LHCN-M2 (cell line): ENCODE measurements at places on chromosomes 13 and 19. TPM values are rescaled to one million over a fixed set of nuclear protein-coding genes. Genes with fewer than 3 reads are reported as not detected.

The ZNF492 gene
- not detected in 2 replicates for total RNA-seq

The SIGLEC8 gene
- total RNA-seq: not detected in 2 replicates

The CCL25 gene
- total RNA-seq: not detected in 2 replicates

The PSG11 gene
- not detected in 2 replicates for total RNA-seq

The DMKN gene
- 0.29 and 1.1 TPM in 2 replicates for total RNA-seq

The CNMD gene
- not detected in 2 replicates for total RNA-seq

The TMEM86B gene
- total RNA-seq: 0.98 and 1.5 TPM in 2 replicates

The SKA3 gene
- 30.0 and 40.0 TPM in 2 replicates for total RNA-seq

The CCNE1 gene
- total RNA-seq: 17.1 and 19.4 TPM in 2 replicates

The IRGC gene
- not detected in 2 replicates for total RNA-seq

The SUPT20H gene
- total RNA-seq: 47.6 and 53.1 TPM in 2 replicates

The TNFSF9 gene
- 1.3 and 1.7 TPM in 2 replicates for total RNA-seq

The C1QTNF9B gene
- not detected in 2 replicates for total RNA-seq

The KLF5 gene
- total RNA-seq: 9.7 and 18.6 TPM in 2 replicates

The ATP4A gene
- not detected in 2 replicates for total RNA-seq

The KIR3DL2 gene
- total RNA-seq: not detected in 2 replicates

The PAN3 gene
- 10.6 and 13.0 TPM in 2 replicates for total RNA-seq

The LRRC8E gene
- total RNA-seq: 1.6 and 1.9 TPM in 2 replicates

The PSG6 gene
- total RNA-seq: not detected in 2 replicates

The TPGS1 gene
- total RNA-seq: 84.8 and 85.9 TPM in 2 replicates

The ZGLP1 gene
- total RNA-seq: 1.9 and 3.4 TPM in 2 replicates

The FOXO1 gene
- total RNA-seq: 4.6 and 6.2 TPM in 2 replicates

The MRPL4 gene
- 98.5 and 101 TPM in 2 replicates for total RNA-seq

The LILRB4 gene
- not detected in 2 replicates for total RNA-seq

The TFDP1 gene
- total RNA-seq: 141 and 146 TPM in 2 replicates

The TEX29 gene
- not detected in 2 replicates for total RNA-seq

The TYROBP gene
- total RNA-seq: not detected in 2 replicates

The MUC16 gene
- total RNA-seq: not detected in 2 replicates

The ZNF552 gene
- 2.2 and 3.5 TPM in 2 replicates for total RNA-seq

The SLC46A3 gene
- 7.9 and 8.9 TPM in 2 replicates for total RNA-seq

The ONECUT3 gene
- 0.06 TPM in 1 of 2 replicates, not detected in the other for total RNA-seq

The FFAR1 gene
- not detected in 2 replicates for total RNA-seq

The MRI1 gene
- total RNA-seq: 38.7 and 50.3 TPM in 2 replicates

The ZNF573 gene
- 6.9 and 7.5 TPM in 2 replicates for total RNA-seq

The ZNF208 gene
- total RNA-seq: 1.5 TPM in 1 of 2 replicates, not detected in the other

The DDA1 gene
- total RNA-seq: 55.9 and 76.2 TPM in 2 replicates

The ALKBH7 gene
- total RNA-seq: 25.4 and 35.0 TPM in 2 replicates

The CLEC4M gene
- not detected in 2 replicates for total RNA-seq

The ZNF180 gene
- 13.9 and 15.7 TPM in 2 replicates for total RNA-seq

The SIGLEC11 gene
- total RNA-seq: not detected in 2 replicates

The PTH2 gene
- total RNA-seq: not detected in 2 replicates

The ZNF177 gene
- total RNA-seq: 1.3 and 2.2 TPM in 2 replicates

The CEACAM16 gene
- total RNA-seq: not detected in 2 replicates

The RASIP1 gene
- total RNA-seq: 0.11 and 0.26 TPM in 2 replicates

The ZNF154 gene
- total RNA-seq: 0.96 and 1.1 TPM in 2 replicates

The GTF2F2 gene
- total RNA-seq: 65.4 and 66.6 TPM in 2 replicates

The GNG8 gene
- not detected in 2 replicates for total RNA-seq

The SLC10A2 gene
- total RNA-seq: not detected in 2 replicates

The CRB3 gene
- total RNA-seq: not detected in 2 replicates

The TNFSF13B gene
- 4.4 and 7.2 TPM in 2 replicates for total RNA-seq
